ENCODE measurements at places on chromosomes 1 and 21. TPM values are rescaled to one million over a fixed set of nuclear protein-coding genes. Genes with fewer than 3 reads are reported as not detected.

The PLEKHG5 gene
- 13.4 TPM for polyA plus RNA-seq

The GPR3 gene
- 0.94 TPM for polyA plus RNA-seq

The THBS3 gene
- polyA plus RNA-seq: 16.2 TPM

The LRRC38 gene
- 0.03 TPM for polyA plus RNA-seq

DNA sequence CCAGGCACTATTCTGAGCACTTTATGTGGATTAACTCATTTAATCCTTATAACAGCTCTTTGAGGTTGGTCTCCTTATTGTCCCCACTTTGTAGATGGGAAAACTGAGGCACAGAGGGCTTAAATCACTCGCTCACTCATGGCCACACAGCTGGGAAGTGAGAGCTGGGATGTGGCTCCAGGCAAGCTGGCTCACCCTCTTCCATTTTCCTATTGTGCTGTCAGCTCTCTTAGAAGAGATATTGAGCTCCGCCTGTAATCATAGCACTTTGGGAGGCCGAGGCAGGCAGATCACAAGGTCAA is 3.8 kb upstream of the COL8A2 start:
- DNase-seq: no peak
- H3K4me1 ChIP-seq: peaks cover 17% of the 10 kb centered on the region
- H3K4me3 ChIP-seq: no peak overlapping the region
- no peaks in the 10 kb centered on the region for H3K36me3 ChIP-seq
- peaks cover 17% of the 10 kb centered on the region for H3K27me3 ChIP-seq

DNA sequence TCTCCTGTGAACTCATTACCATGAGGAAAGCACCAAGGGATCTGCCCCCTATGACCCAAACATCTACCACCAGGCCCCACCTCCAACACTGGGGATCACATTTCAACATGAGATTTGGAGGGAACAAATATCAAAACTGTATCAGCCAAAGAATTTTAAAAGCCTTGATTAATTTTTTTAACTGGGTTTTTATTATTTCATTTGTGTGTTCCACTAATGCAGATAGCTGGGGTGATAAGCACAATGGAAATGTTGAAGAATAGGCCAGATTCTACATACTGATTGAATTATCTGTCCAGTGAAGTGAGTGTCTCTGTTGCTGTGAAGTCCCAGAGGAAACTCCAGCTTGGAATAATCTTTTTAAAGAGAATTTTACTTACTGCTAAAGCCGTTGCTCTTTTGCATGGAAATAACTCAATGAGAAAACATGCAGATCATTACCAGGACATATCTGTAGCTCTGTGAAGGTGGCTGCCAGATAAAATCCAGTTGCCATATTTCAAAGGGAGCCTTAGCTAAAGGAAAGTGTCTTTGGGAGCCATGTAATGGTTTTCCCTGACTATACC is 44.4 kb upstream of the DHCR24 start:
- no peaks in the 10 kb centered on the region for H3K27me3 ChIP-seq
- H3K4me3 ChIP-seq: no peak overlapping the region
- H3K27ac ChIP-seq: no peak overlapping the region
- peaks cover 47% of the 10 kb centered on the region for H3K4me1 ChIP-seq

GRCh38 chr1:30447701-30448100 is 275.7 kb downstream of the MATN1 start:
- H3K4me3 ChIP-seq: no peak overlapping the region
- DNase-seq: no peak
- no peak overlapping the region for H3K27ac ChIP-seq
- H3K36me3 ChIP-seq: no peaks in the 10 kb centered on the region

- H3K4me3 ChIP-seq: peak overlapping the region; percentile 23
- no peaks in the 10 kb centered on the region for H3K27me3 ChIP-seq
- H3K27ac ChIP-seq: no peak overlapping the region
- no peak for DNase-seq
- H3K36me3 ChIP-seq: no peaks in the 10 kb centered on the region
These were observed 155.0 kb upstream of the BEND5 start for GRCh38 chr1:48931506-48932192.

- DNase-seq: no peak
- no peak overlapping the region for H3K4me3 ChIP-seq
- peaks cover 8% of the 10 kb centered on the region for H3K4me1 ChIP-seq
- no peak overlapping the region for H3K27ac ChIP-seq
- H3K36me3 ChIP-seq: no peaks in the 10 kb centered on the region
- H3K27me3 ChIP-seq: no peaks in the 10 kb centered on the region
These were observed 22.7 kb downstream of the SYNJ1 start for GRCh38 chr21:32705139-32705538.

DNA sequence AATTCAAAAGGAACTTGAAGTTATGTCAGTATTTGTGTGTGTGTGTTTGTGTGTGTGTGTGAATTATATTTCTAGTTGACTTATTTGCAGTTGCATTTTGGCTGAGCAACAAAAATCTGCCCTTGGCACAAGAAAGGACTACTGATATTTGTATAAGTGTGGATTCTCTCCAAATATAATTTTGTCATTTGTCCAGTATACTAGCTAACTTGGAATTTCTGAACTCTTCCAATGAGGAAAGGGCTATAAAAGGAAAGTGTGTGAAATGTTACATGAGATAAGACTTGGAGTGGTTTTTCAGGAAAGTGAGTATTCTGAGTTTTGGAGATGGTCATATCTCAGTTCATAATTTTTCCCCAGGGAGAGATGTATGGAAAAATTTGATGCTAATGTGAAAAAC is 1384.1 kb upstream of the B3GALT2 start:
- no peak for DNase-seq
- H3K27me3 ChIP-seq: no peaks in the 10 kb centered on the region
- H3K4me1 ChIP-seq: no peaks in the 10 kb centered on the region
- H3K36me3 ChIP-seq: no peaks in the 10 kb centered on the region
- no peak overlapping the region for H3K4me3 ChIP-seq
- no peak overlapping the region for H3K27ac ChIP-seq

GRCh38 chr1:47238935-47239592 is 7.0 kb upstream of the TAL1 start:
- H3K4me1 ChIP-seq: no peaks in the 10 kb centered on the region
- H3K27me3 ChIP-seq: peaks cover 8% of the 10 kb centered on the region
- no peak overlapping the region for H3K27ac ChIP-seq

Measured in keratinocyte (primary cell).